ENCODE measurements at places on chromosomes 13 and 19. TPM values are rescaled to one million over a fixed set of nuclear protein-coding genes. Genes with fewer than 3 reads are reported as not detected.

N4BP2L1 gene
- 28.6 TPM for total RNA-seq

DNA sequence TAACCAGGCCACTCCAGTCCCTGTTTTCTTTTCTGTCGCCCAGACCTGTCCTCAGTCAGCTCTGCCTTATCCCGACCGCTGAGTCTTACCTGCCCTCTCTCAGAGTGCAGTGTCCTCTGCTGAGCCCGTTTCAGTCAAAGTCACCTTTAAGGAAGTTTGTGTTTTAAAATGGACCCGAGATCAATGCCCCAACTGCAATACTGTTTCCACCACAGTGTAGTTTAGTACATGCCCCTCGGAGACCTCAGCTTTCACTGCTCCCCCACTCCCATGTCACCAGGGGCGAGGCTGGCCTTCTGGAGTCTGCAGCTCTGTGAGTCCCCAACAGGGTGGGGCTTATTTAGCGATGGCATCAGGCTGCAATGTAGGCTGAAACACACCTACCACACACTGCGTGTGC lies 248.4 kb upstream of the TSHZ3 start:
- H3K4me1 ChIP-seq = no peaks in the 10 kb centered on the region
- no peaks in the 10 kb centered on the region for H3K27me3 ChIP-seq
- H3K4me3 ChIP-seq = no peak overlapping the region

TEX101 gene
- total RNA-seq = not detected

GRCh38 chr13:96991072-96991471 lies 3.2 kb downstream of the OXGR1 start:
- H3K4me3 ChIP-seq = no peak overlapping the region
- H3K36me3 ChIP-seq = no peaks in the 10 kb centered on the region
- H3K27ac ChIP-seq = no peak overlapping the region
- H3K4me1 ChIP-seq = no peaks in the 10 kb centered on the region

DNA sequence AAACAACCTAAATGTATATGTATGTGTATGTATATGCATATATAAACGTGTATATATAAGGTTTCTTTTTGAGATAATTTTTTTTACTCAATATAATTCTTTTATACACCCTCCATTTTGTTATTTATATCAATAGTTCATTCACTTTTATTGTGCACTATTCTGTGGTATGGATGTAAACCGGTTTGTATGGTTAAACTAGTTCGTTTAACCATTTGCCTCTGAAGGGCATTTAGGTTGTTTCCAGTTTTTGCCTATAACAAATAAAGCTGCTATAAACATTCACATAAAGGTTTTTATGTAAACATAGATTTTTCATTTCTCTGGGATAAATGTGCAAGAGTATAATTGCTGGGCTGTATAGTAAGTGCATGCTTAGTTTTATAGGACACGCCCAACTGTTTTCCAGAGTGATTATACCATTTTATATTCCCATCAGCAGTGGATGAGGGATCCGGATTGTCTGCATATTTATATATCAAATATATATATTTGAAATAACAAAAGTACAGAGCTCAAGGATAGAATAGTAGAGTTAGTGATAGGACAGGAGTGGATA lies 380.3 kb downstream of the TSHZ3 start:
- H3K27me3 ChIP-seq = no peaks in the 10 kb centered on the region
- DNase-seq = no peak
- no peaks in the 10 kb centered on the region for H3K4me1 ChIP-seq
- H3K27ac ChIP-seq = no peak overlapping the region
- no peak overlapping the region for H3K4me3 ChIP-seq

GRCh38 chr13:99269627-99270241 lies 11.6 kb upstream of the GPR18 start:
- H3K27me3 ChIP-seq = no peaks in the 10 kb centered on the region
- no peak overlapping the region for H3K27ac ChIP-seq
- H3K36me3 ChIP-seq = peaks cover 61% of the 10 kb centered on the region
- no peak overlapping the region for H3K4me3 ChIP-seq
- H3K4me1 ChIP-seq = peaks cover 54% of the 10 kb centered on the region

GRCh38 chr19:43735957-43736356 lies 18.8 kb downstream of the SMG9 start:
- peaks cover 74% of the 10 kb centered on the region for H3K36me3 ChIP-seq
- no peak overlapping the region for H3K4me3 ChIP-seq
- H3K4me1 ChIP-seq = no peaks in the 10 kb centered on the region
- no peaks in the 10 kb centered on the region for H3K27me3 ChIP-seq

C19orf73 gene
- total RNA-seq = 1.7 TPM

KLK10 gene
- total RNA-seq = not detected

All from activated T-helper 2 cell treated with anti-CD3 and anti-CD28 coated beads, Interferon-gamma antibody, Interleukin-2, Interleukin-4, amounts not matched to agents 10 μg/mL and 5 μg/mL and 100 μg/mL, durations not matched to agents 14 hours and 24 hours and 36 hours (primary cell).